Activated naive CD4-positive, alpha-beta T cell treated with Interleukin-2 at 50 U/mL for 16 hours (primary cell): ENCODE measurements at places on chromosomes 11 and 22.

GRCh38 chr11:27020751-27021150 is 19.9 kb upstream of the BBOX1 start:
- DNase-seq, result no peak

- no peak for DNase-seq
Observed at GRCh38 chr11:104570078-104570701, 328.1 kb downstream of the CASP12 start.

- DNase-seq, result peak; percentile 37
Observed at GRCh38 chr11:128905345-128906184, 14.4 kb downstream of the KCNJ5 start.

DNA sequence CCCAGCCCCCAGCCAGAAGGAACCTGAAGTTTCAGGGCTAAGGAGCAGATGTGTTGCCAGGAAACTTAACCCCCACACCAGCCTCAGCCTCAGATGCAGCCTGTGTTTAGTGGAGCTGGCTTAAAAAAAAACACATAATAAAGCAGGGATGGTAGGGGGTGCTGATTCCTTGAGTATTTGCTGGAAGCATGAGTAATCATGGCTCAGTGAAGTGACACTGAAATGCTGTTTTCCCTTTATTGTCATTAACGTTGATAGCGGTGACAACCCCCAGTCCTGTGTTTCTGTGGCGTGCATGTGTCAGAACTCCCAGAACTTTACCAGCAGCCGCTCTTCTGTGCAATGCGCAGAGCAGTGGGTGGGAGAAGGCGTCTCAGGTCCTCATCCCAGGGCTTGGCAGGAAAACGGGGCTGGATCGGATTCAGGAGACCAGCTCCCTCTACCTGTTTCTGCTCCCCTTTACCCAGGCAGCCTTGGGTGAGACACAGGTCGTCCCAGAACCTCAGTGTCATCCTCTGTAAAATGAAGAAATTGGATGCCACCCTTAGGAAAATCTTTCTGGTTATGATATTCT is 1282.1 kb downstream of the TBC1D22A start:
- no peak for DNase-seq

- DNase-seq, result no peak
Observed at GRCh38 chr22:27513021-27513420, 288.5 kb downstream of the MN1 start.

GRCh38 chr11:86469491-86470388 is 95.1 kb downstream of the CCDC81 start:
- no peak for DNase-seq

GRCh38 chr11:65132988-65133700 is 1.2 kb downstream of the SYVN1 start:
- DNase-seq, result peak; percentile 65

DNA sequence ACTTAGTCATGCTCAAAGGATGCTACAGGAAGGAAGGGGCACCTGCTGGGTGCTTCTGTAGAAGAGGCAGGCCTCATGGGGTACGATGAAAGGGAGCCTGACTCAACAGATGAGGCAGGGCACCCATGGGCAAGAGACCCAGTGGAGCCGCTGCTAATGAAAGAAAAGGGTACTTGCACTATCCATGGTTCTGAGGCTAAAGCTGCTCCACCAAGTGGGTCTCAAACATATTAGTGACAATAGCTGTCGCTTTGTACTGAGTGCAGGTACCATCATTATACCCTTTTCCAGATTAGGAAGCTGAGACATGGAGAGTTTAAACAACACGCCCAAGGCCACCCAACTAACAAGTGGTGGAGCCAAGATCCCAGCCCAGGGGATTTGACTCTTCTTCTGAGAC is 127.5 kb upstream of the SERPIND1 start:
- DNase-seq, result no peak

DNA sequence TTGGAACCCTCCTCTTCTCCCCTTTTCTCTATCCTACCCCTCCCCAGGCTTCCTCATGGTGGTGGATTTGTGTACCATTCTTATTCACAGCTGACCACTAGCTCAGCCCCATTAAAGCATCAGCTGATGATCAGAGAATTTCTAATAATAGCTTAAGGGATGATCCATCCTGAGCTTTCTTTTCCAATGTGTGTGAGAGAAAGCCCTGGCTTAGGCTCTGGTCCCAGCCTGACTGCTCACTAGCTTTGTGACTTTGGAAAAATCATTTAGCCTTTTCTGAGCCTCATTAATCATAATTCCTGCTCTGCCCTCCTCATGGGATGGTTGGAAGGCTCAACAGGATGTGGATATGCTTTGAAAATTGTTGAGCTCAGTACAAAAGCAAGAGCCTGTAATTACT is 26.3 kb upstream of the CCDC90B start:
- DNase-seq, result no peak

DNA sequence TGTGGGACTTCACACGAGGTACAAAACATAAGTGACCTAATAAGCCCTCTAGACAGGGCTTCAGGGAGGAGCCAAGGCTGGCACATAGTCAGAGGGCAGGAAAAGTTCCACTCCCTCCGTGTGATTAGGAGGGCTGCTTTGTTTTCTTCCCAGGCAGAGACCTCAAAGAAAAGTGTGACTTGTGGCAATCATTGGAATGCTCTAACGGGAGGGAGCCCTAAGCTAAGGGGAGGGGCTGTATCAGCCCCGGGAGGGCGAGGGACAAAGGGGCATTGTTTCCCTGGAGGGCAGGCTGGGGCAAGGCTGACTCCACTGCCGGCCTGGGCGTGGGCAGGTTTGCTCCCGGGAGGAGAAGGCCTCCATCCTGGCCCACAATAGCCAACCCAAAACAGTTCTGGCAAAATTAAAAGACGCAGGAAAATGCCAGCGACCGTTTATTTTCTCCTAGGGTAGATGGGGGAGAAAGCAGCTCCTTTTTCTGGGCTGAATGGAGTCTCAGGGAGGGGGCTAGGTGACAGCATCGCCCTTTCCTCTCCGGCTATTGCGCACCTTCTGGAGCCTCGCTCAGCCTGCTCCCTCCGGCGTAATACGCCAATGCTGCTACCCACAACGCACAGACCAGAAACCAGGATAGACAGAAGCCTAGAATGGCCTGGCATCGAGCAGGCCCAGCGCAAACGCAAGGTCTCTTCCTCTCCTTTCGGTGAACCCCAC is 60.2 kb downstream of the ENDOD1 start:
- DNase-seq, result no peak

GRCh38 chr11:95993438-95994298 is 69.8 kb upstream of the MTMR2 start:
- no peak for DNase-seq

GRCh38 chr11:35218956-35219355 is 80.0 kb downstream of the CD44 start:
- no peak for DNase-seq

DNA sequence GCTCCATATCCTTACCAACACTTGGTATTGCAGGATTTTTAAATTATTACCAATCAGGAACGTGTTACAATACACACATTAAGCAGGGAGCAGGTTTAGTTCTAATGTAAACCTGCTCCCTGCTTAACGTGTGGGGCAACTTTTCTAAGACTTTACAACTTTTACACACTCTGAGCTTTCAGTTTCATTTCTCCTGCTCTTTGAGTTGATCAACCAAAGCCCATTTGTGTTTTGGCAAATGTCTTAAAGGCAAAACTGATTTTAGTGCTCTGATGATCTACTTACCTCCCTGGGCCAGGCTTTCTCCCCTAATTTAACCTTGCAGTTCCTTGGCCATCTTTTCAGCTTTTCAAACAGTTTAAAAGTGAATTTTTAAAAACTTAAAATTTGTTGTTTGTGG is 70.9 kb downstream of the ZBTB44 start:
- no peak for DNase-seq

GRCh38 chr11:6799402-6799801 is at the start of gene OR6A2:
Gene OR6A2 (minus strand): TSS chr11:6799689. CDS start chr11:6795708, 3,981 bp downstream.
- no peak for DNase-seq

DNA sequence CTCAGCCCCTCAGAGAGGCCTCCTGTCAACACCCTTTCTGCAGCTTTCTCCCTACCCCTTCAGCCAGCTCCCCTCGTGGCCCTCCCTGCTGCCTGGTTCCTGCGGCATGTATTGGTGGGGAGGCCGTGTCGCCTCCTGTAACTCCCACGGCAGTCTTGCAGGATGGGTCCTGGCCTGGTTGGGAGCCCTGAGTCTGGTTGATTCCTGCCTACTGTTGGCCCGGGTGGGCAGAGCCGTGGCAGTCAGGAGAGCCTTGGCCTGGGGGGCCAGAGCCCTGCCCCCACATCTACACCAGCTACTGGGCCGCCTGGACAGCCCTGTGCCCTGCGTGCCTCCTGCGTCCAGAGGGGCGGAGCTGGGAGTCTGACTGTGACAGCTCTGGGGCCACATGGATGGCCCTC is 30.3 kb upstream of the GRAMD4 start:
- no peak for DNase-seq

DNA sequence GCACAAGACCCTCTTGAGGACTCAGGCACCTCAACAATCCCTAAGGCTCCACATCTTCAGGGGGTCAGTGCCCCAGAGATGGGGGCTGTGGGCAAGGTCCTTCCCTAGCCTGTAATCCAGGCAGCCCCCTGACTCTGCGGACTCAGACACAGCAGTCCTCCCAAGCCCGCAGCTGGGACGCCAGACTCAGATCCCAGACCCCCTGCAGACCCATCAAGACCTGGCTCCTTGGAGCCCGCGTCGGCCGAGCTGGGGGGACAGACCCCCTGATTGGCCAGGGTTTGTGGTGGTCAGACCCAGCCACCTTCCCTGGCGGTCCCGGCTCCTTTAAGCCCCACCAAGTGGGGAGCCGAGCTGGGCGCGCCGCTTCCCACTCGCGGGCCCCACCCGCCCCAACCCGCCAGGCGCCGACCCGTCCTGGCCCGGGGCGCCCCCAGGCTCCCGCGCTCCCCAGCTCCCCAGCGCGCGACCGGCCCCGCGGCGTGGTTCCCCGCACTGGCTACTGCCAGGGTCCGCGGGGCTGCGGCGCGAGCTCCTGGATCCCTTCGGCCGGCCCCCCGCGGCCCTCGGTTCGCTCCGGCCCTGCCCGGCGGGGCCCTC is 458 bp downstream of the OSBPL5 start:
- no peak for DNase-seq

GRCh38 chr11:12315024-12315423 is 62.3 kb upstream of the PARVA start:
- no peak for DNase-seq

- peak; percentile 3 for DNase-seq
Observed at GRCh38 chr11:125111001-125111342, 454 bp downstream of the TMEM218 start.

GRCh38 chr11:73982990-73983740 is 522 bp upstream of the UCP2 start:
- peak; percentile 94 for DNase-seq

- DNase-seq, result no peak
Observed at GRCh38 chr22:49997251-49997599, 15.3 kb downstream of the IL17REL start.

- no peak for DNase-seq
Observed at GRCh38 chr22:40042312-40042711, 47.6 kb downstream of the FAM83F start.

DNA sequence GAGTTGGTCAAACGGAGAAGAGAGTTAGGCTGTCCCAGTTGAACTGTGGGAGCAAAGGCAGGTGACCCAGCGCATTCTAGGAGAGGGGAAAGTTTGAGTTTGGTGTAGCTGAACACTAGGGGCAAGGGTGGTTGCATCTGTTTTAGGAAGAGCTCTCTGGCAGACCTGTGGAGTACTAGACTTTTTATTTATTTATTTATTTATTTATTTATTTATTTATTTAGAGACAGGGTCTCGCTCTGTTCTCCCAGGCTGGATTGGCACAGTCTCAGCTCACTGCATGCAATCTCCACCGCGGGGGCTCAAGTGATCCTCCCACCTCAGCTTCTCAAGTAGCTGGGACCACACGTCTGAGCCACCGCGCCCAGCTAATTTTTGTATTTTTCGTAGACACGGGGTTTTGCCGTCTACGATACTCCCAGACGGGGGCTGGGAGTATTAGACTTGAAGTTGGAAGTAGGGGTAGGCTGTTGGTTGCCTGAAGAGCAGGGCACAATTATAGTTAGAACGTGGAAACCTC is 950 bp upstream of the ACER3 start:
- no peak for DNase-seq

GRCh38 chr11:83773950-83774880 is 488.0 kb upstream of the CCDC90B start:
- no peak for DNase-seq
